ENCODE measurements at places on chromosomes 3 and 15. TPM values are rescaled to one million over a fixed set of nuclear protein-coding genes. Genes with fewer than 3 reads are reported as not detected.

Gene GABRR3
- total RNA-seq, result not detected

DNA sequence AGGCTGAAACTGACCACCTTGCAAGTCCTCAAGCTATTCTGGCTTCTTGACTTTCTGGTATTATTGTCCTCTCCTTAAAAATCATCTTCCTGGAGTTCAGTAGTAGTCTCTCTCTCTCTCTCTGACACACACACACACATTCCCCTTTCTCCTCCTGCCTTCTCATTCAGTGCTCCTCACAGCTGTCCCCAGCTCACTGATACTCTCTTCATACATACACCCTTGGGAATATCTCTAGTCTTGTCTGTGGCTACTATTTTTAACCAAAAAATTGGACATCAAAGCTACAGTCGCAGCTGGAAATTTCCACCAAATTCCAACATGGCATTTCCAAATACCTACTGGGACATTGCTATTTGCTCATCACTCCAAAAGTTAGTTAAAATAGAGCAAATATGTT is 178.9 kb downstream of the ECT2 start:
- no peak for DNase-seq

GRCh38 chr15:35834866-35835265 is 288.9 kb upstream of the DPH6 start:
- no peak for DNase-seq

GRCh38 chr3:59754456-59755129 is 704.8 kb upstream of the CFAP20DC start:
- no peak for DNase-seq

DNA sequence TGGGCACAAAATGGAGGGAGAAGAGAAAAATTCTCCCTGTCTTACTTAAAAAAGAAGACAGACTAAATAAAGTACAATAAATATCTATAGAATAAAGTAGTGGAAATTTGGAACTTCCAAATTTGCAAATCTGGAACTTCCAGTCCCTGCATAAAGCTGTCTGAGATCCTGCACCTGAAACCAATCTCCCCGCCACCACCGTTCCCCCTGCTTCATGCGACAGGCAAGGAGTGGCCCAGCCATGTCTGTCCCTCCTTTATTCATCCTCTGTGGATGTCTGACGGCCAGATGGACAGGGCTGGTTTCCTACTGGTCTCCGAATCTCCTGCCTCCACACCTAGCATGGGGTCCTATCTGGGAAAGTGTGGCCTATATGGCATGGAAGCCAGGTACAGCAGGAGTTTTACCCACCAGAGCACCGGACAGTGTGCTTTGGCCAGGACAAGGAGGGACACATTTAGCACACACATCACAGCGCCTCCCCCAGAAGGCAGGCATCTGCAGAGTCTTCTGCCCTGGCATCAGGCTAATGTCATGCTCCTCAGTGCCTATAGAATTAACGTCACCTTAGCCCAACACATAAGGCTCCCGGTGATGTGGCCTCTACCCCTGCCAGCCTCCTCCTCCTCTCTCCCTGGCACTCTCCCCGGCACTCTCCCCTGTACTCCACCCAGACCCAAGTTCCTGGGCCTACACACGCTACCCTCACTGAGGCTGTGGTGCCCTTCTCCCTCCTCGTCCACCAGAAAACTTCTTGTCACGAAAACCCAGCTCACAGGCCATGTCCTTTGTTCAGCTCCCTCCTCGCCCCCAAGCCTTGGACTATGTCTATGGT is 170.8 kb downstream of the XXYLT1 start:
- no peak for DNase-seq

- no peak for DNase-seq
Observed at GRCh38 chr3:100753846-100754245, 44.6 kb downstream of the TFG start.

DNA sequence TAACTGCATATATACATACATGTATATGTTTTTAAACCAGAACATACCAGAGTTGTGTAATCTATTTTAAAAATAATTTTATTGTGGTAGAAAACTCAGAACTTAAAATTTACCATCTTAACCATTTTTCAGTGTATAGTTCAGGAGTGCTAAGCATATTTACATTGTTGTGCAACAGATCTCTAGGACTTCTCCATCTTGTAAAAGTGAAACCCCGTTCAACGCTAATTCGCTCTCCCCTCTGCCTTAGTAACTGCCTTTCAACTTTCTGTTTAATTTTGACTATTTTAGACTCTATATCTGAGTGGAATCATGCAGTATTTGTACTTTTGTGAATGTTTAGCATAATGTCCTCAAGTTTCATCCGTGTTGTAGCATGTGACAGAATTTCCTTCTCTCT is 51.8 kb upstream of the SSR3 start:
- no peak for DNase-seq

- no peak for DNase-seq
Observed at GRCh38 chr3:72383883-72384282, 464.4 kb downstream of the SHQ1 start.

DNA sequence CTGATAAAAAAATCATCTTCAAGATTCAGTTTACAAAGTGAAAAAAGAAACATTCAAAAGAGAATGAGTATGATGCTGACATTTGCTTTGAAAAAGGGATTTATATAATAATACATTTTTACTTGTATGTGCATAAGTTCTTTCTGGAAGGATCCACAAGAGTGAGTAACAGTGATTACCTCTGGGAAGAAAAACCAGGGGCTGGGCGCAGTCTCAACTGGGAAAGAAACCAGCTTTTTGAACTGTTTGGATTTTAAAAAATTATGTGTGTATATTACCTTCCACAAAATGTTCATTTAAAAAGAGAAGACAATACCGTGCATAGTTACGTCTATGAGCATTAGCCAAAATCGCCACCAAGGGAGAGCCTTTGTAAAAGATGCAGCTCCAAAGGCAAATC is 1.3 kb downstream of the CLEC3B start:
- no peak for DNase-seq

Data from occipital lobe (tissue), 3 donors.